ENCODE measurements at places on chromosomes 5 and 9. TPM values are rescaled to one million over a fixed set of nuclear protein-coding genes. Genes with fewer than 3 reads are reported as not detected.

The TLX3 gene
- not detected for total RNA-seq

GRCh38 chr5:61551637-61552313 is 219.7 kb downstream of the ZSWIM6 start:
- no peaks in the 10 kb centered on the region for H3K4me1 ChIP-seq
- H3K27me3 ChIP-seq: no peaks in the 10 kb centered on the region
- no peaks in the 10 kb centered on the region for H3K36me3 ChIP-seq
- H3K4me3 ChIP-seq: no peak overlapping the region
- H3K27ac ChIP-seq: no peak overlapping the region

The CTNND2 gene
- 0.54 TPM for total RNA-seq

The SLC6A3 gene
- total RNA-seq: not detected

The PCDHB12 gene
- total RNA-seq: 2.4 TPM

The MUSK gene
- not detected for total RNA-seq

Measured in thyroid gland (tissue), 4 donors.